Progenitor cell of endocrine pancreas (in vitro differentiated cells): ENCODE measurements at places on chromosomes 4 and X. TPM values are rescaled to one million over a fixed set of nuclear protein-coding genes. Genes with fewer than 3 reads are reported as not detected.
A peak's percentile ranks its signal among the peaks of the same experiment; 100 is the strongest.

- no peak overlapping the region for H3K4me3 ChIP-seq
- H3K36me3 ChIP-seq, result no peaks in the 10 kb centered on the region
- DNase-seq, result no peak
- no peaks in the 10 kb centered on the region for H3K27me3 ChIP-seq
- H3K4me1 ChIP-seq, result no peaks in the 10 kb centered on the region
Observed at GRCh38 chr4:57231781-57232180, 121.6 kb upstream of the IGFBP7 start.

Gene TXK
- total RNA-seq, result 1.3 and 3.0 TPM in 2 replicates

Gene SUPT20HL2
- not detected in 2 replicates for total RNA-seq

DNA sequence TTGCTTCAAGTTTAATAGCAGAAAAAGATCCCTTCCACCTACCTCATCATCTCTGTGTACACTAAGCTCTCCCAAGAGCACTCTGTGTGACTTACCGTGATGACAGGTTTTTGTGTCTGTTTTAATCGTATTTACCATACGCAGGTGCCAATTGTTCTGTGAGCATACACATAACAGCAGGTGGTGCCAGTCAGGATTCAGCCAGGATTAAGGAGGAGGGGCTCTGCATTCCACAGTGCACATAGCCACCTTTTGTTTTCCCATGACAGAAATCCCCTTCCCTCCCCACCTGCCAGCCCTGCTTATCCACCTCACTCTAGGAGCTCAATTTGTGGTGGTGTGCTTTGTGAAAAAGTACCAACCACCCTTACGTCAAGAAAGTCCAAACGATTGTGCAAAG is 14.8 kb downstream of the ANK2 start:
- peak overlapping the region; percentile 90 for H3K27ac ChIP-seq
- peaks cover 5% of the 10 kb centered on the region for H3K27me3 ChIP-seq
- DNase-seq, result peak; percentile 14
- peaks cover 12% of the 10 kb centered on the region for H3K4me1 ChIP-seq
- H3K36me3 ChIP-seq, result no peaks in the 10 kb centered on the region

DNA sequence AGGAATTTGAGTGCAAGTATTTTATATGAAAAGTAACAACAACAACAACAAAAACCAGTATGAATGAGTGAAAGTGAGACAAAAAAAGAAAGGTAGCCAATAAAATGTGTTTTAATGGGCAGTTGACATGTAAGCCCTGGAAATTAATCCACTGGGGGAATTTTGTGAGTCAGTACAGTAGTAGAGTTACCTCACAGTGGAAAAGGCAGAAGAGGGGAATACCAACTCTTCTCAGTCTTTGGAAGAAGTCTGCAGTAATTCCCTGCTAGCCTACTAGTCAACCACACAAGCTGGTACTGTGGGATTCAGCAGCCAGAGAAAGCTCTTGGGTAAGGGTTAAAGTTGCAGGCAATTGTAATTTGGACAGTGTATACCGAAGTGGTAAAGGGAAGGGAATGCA is 76.3 kb upstream of the IL15 start:
- no peak overlapping the region for H3K27ac ChIP-seq
- peaks cover 1% of the 10 kb centered on the region for H3K4me1 ChIP-seq
- no peak for DNase-seq
- H3K4me3 ChIP-seq, result no peak overlapping the region

DNA sequence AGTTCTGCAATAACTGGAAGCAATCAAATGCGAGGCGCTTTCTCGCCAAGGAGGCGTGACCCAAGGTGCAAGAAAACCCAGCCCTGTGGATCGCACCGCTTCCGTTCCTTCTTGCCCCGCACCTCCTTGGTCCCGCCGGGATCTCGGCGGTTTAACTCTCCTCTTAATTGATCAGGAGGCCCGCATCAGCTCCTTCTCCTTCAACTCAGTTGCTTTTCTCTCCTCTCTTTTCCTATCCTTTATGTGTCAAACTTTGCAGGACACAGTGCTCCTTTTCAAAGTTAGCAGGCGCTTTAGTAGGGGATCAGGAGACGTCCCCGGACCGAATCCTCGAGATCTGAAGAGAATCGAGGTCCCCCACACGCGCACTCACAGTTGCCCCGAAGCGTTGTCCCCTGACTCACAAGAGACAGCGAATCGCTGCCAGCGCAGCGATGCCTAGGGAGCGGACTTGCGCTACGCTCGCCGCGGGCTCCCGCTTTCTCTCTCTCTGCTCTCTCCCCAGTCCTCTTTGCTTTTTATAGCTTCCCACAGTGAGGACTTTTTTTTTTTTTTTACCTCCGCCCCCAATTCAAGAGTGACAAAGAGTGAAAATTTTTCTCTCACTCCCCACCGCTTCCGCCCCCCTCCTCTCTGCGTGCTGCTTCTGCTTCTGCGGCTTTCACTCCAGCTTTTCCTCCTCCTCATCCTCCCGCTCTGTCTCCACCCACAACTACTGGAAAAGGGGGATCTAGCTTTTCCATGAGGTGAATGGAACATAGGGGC is at the start of gene DKK2:
TSS of gene DKK2 (minus strand) at position 495 of the 765 bp plus-strand sequence. CDS start 722 bp downstream, outside the sequence.
- peaks cover 77% of the 10 kb centered on the region for H3K27me3 ChIP-seq
- no peak for DNase-seq
- H3K4me1 ChIP-seq, result peaks cover 27% of the 10 kb centered on the region
- peak within 1 kb of the TSS; percentile 89 for H3K4me3 ChIP-seq
- H3K36me3 ChIP-seq, result no peaks in the 10 kb centered on the region

DNA sequence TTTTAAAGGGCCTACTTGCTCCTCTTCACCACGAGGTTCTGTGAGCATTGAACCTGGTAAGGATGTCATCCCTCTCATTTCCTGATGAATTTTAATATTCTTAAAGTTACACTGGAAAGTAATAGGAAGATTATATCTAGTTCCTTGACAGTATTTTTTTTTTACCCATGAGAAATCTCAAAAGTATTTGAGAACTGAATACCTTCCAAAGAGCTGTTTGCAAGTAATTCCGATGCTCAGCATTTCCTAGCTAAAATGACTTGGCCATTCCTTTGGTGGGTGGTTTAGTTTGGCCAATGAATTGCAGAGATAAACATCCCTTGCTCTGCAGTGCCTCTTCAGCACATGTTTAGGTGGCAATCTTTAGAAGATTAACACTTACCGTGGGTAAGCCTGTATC is 110.2 kb upstream of the WDR1 start:
- no peaks in the 10 kb centered on the region for H3K27me3 ChIP-seq
- no peak overlapping the region for H3K27ac ChIP-seq
- no peaks in the 10 kb centered on the region for H3K36me3 ChIP-seq
- no peak overlapping the region for H3K4me3 ChIP-seq
- no peak for DNase-seq
- no peaks in the 10 kb centered on the region for H3K4me1 ChIP-seq

DNA sequence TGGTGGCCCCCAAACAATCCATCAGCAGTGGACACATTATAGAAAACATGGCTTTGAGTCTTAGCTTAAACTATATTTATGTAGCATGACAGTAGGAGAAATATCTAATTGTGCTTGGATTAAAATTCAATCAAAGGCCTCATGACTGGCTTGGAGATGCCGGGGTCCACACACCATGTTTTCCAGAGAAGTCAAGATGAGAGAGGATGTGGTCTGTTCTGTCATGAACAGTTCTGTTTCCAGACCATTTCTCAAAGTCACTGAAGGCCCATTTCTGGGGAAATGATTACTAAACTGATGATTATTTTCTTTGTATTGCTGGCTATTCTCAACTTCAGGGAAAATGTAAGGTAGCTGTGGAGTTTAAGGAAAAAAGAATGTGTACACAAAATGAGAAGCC is 76.3 kb downstream of the C4orf51 start:
- no peak overlapping the region for H3K4me3 ChIP-seq
- DNase-seq, result no peak
- H3K4me1 ChIP-seq, result no peaks in the 10 kb centered on the region

- no peaks in the 10 kb centered on the region for H3K4me1 ChIP-seq
- no peaks in the 10 kb centered on the region for H3K36me3 ChIP-seq
- no peak overlapping the region for H3K4me3 ChIP-seq
- no peak overlapping the region for H3K27ac ChIP-seq
- no peak for DNase-seq
Observed at GRCh38 chrX:11792461-11793421, 34.7 kb downstream of the MSL3 start.

DNA sequence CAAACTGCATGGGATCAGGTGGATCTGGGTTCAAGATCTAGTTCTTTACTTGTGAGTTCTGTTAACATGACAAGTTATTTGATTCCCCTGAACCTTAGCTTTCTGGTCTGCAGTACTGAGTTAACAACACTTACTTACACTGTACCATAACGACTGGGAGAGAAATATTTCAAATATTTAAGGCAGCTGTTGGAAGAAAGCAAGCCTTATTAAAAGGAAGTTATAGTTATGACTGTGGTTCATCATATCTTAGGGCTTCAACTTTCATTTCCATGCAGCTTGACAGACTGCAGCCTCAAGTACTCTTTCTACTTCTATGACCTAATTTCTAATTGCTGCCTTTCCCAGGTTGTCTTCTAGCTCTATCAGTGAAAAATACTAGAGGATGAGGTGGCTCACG is 40.0 kb upstream of the PDGFRA start:
- H3K4me1 ChIP-seq, result no peaks in the 10 kb centered on the region
- H3K27me3 ChIP-seq, result peaks cover 24% of the 10 kb centered on the region
- H3K36me3 ChIP-seq, result peaks cover 1% of the 10 kb centered on the region
- H3K27ac ChIP-seq, result no peak overlapping the region
- H3K4me3 ChIP-seq, result no peak overlapping the region

GRCh38 chrX:36961590-36961989 is 46.6 kb upstream of the FAM47C start:
- H3K4me1 ChIP-seq, result peaks cover 9% of the 10 kb centered on the region
- no peak overlapping the region for H3K27ac ChIP-seq
- peaks cover 1% of the 10 kb centered on the region for H3K36me3 ChIP-seq
- H3K4me3 ChIP-seq, result peak overlapping the region; percentile 10
- no peaks in the 10 kb centered on the region for H3K27me3 ChIP-seq

DNA sequence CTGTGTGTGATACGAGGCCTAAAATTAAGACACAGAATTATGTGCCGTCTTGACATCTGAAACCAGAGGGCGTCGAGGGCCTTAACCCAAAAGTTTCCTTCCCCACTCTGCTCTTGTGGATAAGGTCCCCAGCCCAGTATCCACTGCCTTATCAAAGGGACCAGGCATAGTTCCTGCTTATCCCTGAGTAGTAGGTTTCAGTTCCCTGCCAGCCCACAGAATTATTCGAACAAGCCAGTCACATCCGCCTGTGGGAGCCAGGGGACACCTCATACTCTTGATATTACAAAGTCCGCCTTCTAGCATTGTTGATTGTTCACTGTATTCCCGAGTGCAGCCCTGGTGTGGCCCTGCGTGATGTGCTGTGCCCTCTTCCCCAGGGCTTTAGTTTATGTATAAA is 5.4 kb upstream of the MMRN1 start:
- H3K4me3 ChIP-seq, result no peak overlapping the region
- peaks cover 4% of the 10 kb centered on the region for H3K4me1 ChIP-seq
- no peaks in the 10 kb centered on the region for H3K36me3 ChIP-seq
- DNase-seq, result no peak
- no peaks in the 10 kb centered on the region for H3K27me3 ChIP-seq

Gene TMEM31
- 0.55 and 0.89 TPM in 2 replicates for total RNA-seq

GRCh38 chrX:39670281-39670680 is 427.5 kb downstream of the BCOR start:
- no peaks in the 10 kb centered on the region for H3K36me3 ChIP-seq
- H3K27ac ChIP-seq, result no peak overlapping the region
- DNase-seq, result no peak
- H3K4me1 ChIP-seq, result peaks cover 3% of the 10 kb centered on the region

GRCh38 chrX:134572816-134573682 is 85.2 kb downstream of the PLAC1 start:
- H3K4me3 ChIP-seq, result no peak overlapping the region
- H3K27me3 ChIP-seq, result no peaks in the 10 kb centered on the region
- no peaks in the 10 kb centered on the region for H3K36me3 ChIP-seq
- peaks cover 3% of the 10 kb centered on the region for H3K4me1 ChIP-seq
- H3K27ac ChIP-seq, result no peak overlapping the region

DNA sequence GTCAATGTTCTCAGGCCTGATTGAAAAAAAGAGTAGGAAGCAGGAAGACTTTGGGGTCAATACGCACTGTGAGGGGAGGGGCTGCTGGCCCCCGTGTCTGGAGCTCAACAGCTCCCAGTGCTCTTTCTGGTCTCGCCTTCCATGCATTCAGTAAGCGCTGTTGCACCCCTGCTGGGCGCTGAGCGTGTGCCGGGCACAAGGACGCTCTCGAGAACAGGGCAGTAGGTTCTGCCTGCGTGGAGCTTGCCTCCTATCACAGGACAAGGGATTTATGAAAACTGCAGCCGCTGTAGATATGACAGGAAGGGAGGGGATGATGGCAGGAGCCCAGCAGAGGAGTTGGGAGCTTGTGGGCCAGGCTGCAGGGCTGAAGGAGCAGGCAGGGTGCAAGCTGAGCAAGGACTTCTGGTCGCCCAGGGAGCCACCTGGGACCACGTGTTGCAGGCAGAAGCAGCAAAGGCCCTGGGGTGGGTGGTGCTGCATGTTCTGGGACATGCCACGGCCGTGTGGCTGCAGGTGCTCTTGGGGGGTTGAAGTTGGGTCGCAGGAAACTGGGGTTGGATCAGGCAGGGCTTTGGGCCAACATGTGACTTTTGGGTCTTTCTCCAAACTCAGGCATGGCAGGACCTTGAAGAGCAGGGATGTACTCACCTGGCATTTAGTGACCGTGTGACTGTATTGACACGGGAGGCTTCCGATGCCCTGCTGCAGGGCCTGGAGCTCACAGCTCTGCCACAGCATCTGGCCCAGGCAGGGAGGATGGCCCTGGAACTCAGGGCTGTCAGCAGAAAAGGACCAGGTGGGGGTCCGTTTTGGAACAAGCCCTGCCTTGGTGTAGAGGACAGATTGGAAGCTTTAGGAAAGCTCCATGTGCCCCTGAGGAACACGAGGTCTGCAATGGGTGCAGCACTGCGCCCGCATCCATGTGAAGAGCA is 97.9 kb downstream of the CPZ start:
- no peaks in the 10 kb centered on the region for H3K36me3 ChIP-seq
- no peak overlapping the region for H3K4me3 ChIP-seq
- peaks cover 81% of the 10 kb centered on the region for H3K27me3 ChIP-seq
- H3K27ac ChIP-seq, result no peak overlapping the region
- H3K4me1 ChIP-seq, result no peaks in the 10 kb centered on the region
- DNase-seq, result no peak

DNA sequence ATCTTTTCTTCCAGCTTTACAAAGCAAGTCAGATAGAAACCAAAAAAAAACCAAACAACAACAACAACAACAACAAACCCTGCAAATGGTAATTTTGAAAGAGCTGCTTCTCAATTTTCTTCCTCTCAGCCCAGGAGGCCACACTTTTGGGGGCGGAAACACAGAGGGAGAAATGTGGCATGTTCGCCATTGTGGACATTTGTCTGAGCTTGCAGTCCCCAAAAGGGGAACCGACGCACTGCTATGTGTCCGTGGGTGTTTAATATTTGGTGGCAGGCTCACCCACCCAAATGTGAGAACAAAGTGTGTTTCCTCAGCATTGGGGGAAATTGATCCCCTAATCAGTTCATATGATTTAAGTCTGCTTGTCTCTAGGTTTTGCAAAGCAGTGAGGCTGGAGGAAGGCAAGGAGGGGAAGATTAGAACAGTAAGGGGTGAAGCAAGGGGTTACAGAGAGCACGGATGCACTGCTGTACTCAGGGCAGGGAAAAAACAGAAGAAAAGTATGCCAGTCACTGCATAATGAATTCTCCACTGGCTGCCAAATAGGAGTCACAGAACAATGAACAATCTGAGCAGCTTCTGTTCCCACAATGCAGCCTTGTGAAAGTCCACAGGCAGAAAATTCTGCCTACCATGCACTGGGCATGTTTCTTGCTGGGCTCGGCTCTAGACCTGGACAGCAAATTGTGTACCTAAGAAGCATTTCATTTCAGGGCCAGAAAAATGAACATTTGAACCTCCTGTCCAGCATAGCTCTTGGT is 74.7 kb upstream of the GPM6B start:
- no peak overlapping the region for H3K4me3 ChIP-seq
- H3K27me3 ChIP-seq, result no peaks in the 10 kb centered on the region
- H3K27ac ChIP-seq, result no peak overlapping the region
- H3K36me3 ChIP-seq, result no peaks in the 10 kb centered on the region
- no peak for DNase-seq
